ENCODE measurements at places on chromosomes 7 and 10.
A peak's percentile ranks its signal among the peaks of the same experiment; 100 is the strongest.

DNA sequence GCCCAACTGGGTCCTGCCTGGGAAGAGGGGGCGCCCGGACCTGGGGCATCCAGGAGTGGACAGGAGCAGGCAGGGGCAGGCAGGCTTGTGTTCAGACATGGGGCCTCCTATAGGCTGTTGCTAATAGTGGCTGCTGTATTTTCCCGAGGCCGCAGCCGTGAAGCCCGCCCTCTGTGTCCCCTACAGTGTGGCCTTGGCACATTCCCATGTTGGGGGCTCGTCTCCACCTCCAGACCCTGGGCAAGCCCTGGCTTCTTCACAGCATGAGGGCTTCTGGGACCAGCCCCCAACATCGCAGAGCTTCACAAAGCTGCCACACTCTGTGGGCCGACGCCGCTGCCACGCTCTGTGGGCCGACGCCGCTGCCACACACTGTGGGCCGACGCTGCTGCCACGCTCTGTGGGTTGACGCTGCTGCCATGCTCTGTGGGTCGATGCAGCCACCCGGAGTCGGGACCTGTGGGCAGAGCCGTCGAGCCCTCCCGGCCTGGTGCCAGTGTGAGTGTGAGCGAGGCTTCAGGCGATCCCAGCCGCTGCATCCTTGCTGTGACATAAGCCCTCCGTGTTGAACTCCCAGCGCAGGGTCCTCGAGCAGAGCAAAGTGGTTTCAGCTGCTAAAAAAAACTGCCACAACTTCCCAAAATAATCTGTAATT is 109.0 kb downstream of the INPP5A start:
- DNase-seq = peak; percentile 11

DNA sequence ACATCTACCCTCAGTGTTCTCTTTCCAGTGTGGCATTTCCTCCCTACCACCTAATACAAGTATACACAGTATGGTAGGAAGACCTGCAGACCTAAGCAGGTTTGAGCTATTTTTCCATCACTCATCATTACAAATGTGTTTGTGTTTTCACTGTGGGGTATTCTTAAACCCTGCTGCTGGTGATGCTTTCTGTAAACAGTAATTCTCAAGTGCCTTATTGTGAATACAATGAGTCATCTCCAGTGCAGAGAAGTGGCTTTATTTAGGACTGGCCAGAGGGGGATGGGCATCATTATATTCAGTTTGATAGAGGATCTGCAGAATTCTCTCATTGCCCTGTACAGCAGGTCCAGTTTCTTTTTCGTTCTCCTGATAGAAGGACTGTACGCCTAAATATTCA is 63.7 kb downstream of the GRM8 start:
- DNase-seq = no peak

GRCh38 chr10:44682507-44682906 is 228.6 kb upstream of the TMEM72 start:
- no peak for DNase-seq

GRCh38 chr10:61284222-61284890 is 168.8 kb downstream of the TMEM26 start:
- DNase-seq = peak; percentile 23

- no peak for DNase-seq
Measured at GRCh38 chr10:65943451-65943850, 982.4 kb upstream of the LRRTM3 start.

DNA sequence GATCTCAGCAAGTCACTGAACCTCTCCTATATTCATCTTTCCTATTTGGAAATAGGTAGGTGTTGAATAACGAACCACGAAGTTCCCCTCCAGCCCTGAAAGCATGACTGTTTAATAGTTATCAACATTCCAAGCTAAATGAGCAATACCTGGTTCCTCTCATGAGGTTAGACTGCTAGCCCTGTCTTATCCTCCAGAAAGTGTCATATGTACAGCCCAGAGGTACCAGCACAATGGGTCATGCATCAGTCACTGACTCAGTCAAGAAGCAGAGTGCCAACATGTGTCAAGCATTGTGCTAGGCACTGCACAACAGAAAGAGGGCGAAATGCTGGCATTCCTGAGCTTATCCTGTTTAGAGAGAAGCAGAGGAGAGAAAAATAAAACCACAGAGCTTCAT is 70.0 kb downstream of the AMPH start:
- no peak for DNase-seq

GRCh38 chr7:97011536-97012364 is 6.4 kb downstream of the DLX6 start:
- DNase-seq = no peak

DNA sequence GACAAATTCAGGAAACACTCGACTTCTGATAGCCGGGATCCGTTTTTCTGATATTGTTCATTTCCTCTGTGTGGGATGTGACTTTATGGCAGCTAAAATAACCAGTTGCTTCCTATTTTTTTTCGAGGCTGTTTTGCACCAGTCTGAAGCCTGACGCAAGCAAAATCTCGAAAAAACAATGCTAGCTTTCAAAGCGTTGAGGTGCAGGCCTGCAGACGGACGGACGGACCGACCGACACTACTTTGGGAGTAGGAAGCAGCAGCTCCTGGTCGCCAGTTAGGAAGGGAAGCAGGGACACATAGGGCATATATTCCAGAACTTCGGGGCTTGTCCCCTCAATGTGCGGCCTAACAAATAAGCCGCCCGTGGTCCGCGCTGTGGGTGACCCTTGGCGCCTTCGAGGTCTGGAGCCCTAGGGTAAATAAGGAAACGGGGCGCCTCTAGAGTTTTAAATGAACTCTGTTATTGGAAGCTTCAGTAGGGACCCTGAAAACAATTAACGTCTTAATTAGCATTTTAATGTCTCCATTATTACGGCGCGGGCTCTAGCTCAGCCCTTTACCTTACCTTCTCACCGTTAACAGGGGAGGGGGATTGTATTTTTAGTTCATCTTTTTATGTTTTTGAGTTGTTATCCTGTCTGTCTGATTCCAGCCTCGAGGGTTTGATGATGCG is 1.3 kb downstream of the HHEX start:
- DNase-seq = no peak

DNA sequence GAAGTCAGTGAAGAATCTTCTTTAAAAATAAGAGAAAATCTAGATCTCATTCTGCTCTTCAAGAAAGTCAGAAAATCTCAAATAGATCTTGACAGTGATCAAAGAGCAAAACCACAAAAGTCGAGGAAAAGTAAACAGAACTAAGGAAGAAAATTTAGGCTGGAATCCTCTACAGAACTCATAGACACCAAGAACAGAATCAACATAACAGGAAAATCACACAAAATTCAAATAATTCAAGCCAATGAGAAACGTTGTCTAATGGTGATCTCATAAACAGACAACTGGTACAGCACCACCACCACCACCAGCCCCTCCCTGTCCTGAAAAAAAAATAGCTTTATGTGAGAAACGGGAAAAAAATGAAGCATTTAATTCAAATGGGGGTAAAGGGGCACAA is 6.9 kb downstream of the ITGB1 start:
- no peak for DNase-seq

DNA sequence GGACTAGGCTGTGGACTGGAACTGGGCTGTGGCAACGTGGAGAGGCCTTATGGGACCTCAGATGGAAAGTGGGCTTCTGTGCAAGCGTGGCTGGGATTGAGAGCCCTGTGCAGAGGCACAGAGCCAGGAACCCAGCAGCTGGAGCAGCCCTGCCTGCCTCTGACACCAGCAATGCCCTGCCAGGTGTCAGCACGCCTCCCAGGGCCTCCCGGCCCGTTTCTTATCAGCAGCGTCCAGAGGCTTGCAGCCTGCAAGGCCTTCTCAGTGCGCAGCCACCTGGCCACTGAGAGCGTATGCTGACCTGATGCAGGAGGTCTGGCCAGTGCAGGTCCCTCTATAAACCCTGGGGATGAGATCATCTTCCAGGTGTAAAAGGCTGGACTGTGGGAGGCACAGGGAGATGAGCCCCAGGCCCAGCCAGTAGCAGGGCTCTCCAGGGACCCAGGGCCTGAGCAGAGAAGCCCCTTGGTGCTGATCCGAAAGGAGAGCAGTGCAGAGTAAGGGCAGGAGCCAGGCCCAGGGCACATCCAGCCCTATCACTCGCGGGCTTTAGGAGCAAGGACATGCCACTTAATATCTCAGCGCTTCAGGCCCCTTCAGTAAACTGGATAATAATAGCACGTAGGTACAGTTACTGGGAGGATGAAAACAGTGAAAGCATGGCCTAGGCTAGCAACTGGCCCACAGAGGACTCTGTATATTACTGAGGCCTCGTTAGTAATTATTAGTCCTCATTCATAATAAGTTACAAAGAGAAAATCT is 38.8 kb upstream of the ANTXRL start:
- peak; percentile 11 for DNase-seq
